ENCODE measurements at places on chromosomes 2 and 18.

DNA sequence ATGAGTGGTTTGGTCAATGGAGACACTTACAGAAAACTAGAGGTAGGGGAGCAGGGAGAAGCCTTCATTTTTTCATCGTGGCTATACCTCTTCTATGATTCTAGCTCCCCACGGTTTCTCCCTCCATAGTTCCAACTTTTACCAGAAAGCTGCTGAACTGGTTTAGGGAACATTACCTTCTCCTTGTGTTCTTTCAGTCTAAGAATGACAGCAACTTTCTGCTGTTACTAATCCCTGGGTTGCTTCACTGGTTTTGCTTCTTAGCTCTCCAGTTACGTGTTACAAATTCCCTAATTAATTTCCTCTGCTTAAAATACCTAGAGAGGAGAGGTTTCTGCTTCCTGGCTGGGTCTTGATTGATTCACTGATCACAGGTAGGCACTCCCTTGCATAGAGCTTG lies 499.9 kb downstream of the SLC4A3 start:
- DNase-seq = no peak

DNA sequence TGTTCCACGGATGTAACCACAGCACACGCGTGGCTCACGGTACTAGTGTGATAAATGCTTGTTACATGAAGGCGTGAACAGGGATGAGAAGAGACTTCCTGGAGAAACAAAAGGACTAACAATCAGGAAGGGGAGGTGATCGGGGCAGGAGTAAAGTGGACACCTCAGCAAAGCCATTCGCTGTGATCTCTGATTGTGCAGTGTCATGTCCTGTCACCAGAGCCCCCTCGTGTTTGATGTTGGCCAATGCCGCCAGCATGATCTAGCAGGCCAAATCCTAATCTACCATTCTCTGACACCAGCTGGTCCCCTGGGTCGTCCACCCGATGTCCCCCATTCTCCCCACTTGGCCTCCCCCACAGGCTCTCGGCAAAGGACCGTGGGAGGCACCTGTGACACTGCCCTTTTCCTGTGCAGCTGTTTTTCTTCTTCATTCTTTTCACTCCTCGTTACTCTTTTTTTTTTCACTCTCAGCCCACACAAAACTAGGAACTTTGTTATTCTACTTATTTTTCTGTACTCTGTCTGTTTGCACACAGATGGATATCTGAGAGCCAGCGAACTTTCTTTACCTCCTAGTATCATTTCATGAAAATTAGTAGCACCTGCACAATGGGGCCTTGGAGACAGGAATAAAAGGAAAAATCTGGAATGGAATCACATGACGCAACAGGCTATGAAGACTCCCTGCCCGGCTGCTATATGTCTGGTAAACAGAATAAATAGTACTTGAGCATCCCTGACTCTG lies 146.8 kb downstream of the TGIF1 start:
- DNase-seq = peak; percentile 60

GRCh38 chr18:10215446-10215845 lies 239.0 kb upstream of the APCDD1 start:
- DNase-seq = no peak

DNA sequence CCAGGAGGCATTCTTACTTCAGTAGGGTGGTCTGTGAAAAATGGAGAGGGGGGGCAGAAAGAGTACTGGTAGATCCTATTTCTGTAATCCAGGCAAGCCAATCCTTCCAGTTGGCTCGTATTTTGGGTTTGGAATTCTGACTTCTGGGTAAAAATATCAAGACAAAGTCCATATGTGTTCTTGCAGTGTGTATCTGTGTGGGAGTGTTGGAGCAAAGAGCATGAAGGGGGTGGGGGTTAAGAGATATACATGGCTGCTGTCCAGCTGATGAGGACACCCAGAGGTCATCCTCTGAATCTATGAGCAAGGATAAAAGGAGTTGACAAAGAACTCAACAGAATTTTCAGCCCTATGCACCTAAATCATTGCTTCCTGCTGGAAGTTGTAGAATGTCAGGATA lies 375.8 kb upstream of the PIK3C3 start:
- no peak for DNase-seq

DNA sequence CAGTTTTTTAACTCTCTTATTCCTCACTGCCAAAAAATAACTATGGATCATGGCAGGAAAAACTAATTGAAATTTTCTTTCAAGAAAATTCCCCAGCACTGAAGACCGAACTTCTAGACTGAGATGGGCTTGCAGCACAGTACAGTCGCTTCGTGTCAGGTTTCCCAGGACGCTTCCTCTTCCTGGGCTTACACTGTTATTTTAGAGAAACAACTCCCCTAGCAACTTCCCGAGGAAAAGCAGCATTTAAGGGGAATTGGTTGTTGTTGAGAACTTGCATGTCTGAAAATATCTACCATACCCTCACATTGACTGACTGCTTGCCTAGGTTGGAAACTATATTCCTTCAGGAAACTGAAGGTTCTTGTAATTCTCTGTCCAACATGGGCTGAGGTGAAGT lies 95.8 kb downstream of the NOL10 start:
- DNase-seq = no peak
